ENCODE measurements at places on chromosomes 2 and 18. TPM values are rescaled to one million over a fixed set of nuclear protein-coding genes. Genes with fewer than 3 reads are reported as not detected.

GRCh38 chr2:44744961-44745892, 196.3 kb upstream of the SIX3 start:
- DNase-seq = no peak

- DNase-seq = no peak
Observed at GRCh38 chr2:210132239-210132638, 39.0 kb downstream of the KANSL1L start.

DNA sequence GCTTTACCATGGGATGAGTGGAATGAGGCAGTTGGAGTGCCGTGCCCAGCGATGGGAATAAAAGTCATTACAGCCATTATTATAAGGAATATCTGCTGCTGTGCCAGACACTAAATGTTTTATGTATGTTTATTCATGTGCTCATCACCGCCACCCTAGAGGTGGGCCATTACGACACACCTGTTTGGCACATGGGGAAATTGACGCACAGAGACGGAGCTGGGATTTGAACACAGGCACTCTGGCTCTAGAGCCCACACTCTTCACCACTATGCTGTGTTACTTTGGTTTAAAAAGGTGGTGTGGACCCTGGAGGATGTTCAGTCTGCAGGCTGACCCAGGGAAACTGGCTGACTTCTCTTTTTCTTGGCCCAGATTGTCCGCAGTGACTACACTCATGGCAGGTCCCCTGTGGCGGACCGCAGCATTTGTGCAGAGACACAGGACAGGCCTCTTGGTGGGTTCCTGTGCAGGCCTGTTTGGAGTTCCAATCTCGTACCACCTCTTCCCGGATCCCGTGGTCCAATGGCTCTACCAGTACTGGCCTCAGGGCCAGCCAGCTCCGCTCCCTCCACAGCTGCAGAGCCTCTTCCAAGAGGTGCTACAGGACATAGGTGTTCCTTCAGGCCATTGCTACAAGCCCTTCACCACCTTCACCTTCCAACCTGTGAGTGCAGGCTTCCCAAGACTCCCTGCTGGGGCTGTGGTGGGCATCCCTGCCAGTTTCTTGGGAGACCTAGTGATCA, 1.6 kb downstream of the TMEM177 start:
- DNase-seq = no peak

- DNase-seq = no peak
Observed at GRCh38 chr2:30936977-30937376, 129.7 kb upstream of the CAPN13 start.

- DNase-seq = no peak
Observed at GRCh38 chr2:178776751-178777150, 30.5 kb downstream of the TTN start.

DNA sequence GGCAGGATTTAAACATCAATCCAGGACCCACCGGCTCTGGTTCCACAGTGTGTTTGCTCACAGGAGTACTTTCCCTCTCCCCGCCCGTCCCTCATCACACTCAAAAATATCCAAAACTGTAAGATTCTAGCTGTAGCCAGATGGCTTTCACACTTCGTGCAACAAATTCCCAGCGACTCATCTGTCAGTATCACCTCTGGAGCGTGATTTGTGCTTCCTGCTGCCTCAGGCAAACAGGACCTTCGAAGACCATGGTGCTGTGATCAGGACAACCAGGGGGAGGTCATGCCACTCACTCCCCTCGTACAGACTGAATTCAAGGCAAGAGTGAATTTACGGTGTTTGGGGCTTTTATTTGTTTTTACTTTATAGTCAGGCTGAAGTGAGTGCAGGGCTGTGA, 154.5 kb upstream of the PID1 start:
- no peak for DNase-seq

- DNase-seq = peak; percentile 91
Observed at GRCh38 chr2:188292348-188293239, 920 bp downstream of the GULP1 start.

- DNase-seq = no peak
Observed at GRCh38 chr2:28129955-28130695, 239.6 kb downstream of the BABAM2 start.

DNA sequence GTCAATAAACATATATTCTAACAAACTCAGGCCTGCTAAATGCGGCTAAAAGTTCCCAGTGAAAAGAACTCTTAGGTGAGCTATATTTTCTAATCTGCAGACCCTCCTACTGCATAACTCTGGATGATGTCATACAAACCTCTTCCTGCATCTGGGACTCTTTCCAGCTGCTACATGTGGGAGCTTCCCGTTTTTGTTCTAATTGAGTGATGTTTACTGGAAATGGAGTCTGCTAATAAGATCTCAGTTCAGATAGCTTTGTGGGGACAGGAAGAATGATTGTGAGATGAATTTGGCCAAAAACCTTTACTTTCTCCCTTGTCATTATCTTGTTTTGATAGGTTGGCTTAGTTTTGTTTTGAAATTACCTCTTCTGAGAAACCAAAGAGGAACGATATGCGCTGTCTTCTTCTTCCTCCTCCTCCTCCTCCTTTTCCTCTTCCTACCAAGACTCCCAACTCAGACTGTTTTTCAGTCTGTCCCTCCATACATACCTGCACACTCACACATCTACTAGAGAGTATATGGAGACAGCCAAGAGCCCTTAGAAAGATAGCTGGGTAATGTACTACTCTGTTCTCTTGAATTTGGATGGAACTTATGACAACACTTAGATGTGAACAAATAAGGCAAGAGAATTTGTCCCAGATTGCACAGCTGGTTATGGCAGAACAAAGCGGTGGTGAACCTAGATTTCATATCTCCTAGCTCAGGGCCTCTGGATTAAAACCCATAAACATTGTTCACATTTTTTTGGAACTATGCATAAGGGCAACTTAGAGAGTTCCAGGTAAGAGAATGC, 39.8 kb upstream of the AAK1 start:
- peak; percentile 87 for DNase-seq

DNA sequence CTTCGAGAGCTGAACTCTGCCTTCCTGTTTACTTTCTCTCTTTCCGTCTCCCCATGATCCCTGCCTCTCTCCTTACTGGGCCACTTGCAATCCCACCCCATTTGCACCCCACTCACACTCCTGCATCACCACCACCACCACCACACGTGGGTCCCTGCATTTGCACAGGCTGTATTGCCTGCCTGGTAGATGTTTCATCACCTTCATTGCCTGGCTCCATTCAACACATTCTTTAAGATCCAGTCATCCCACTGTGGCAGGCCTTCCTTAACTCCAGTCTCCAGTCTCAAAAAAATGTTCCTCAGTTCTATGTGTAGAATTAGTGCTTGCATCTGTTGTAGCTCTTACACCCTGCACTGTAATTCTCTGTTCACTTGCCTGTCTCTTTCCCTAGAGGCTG, 13.9 kb downstream of the NOSTRIN start:
- peak; percentile 68 for DNase-seq

DNA sequence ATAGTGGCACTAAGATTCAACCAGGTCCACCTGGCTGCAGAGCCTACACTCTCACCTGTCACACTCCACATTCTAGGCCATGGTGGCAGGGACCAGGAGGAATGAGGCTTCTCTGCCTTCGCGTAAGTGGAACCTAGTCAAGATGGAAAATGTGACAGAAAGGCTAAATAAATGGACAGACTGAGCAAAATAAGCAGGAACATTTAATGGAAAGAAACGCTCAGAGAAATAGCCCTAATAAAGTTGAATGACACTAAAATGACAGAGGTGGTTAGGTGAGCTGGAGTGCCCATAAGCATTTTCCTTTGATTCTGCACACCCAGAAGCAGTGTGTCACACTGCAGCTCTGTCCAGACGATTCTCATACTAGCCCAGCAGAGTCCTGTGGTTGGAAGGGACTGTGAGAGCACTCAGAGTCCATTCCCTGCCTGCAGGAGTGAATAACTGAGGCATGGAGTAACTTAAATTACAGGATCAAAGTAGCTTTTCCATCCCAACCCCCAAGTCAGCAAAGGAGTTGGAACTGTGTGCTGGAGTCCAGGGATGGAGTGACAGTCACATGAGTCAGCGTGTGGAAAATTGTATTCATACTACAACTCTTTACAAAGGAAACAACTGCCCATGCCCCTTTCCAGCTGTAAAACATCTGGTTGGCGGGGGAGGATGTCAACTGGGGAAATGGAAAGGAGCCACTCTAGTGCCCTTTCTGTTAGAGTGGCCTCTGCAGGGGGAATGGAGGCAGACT, 105.4 kb upstream of the LGALSL start:
- no peak for DNase-seq

DNA sequence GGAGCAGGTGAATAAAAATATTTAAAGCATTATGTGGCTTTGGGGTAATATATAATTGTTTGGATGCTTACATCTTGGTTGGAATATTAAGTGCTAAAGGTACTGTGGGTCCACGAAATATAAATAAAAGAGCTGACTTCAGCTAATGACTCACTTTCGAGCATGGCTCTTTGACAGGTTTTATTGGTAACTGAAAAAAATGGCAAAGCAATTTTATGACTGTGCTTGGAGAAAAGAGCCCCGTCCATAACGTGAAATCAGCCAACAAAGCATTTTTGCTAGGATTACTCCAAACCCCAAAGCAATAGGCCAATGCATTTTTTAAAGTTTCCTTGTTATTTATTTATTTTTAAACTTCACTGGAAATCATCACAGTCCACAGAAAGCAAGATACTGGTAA, 397.2 kb upstream of the CDH19 start:
- no peak for DNase-seq

DNA sequence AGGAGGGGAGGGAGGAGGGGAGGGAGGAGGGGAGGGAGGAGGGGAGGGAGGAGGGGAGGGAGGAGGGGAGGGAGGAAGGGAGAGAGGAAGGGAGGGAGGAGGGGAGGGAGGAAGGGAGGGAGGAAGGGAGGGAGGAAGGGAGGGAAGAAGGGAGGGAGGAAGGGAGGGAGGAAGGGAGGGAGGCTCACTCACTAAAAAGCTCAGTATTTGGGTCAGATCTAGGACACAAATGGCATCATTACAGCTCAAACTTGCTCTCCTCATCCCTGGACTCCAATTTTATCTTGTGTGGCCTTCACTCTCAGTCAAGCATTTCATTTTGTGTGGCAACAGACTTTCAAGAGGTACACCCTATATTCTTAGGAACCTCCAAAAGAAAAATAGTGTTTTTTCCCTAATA, 435.4 kb downstream of the IRS1 start:
- DNase-seq = no peak

DNA sequence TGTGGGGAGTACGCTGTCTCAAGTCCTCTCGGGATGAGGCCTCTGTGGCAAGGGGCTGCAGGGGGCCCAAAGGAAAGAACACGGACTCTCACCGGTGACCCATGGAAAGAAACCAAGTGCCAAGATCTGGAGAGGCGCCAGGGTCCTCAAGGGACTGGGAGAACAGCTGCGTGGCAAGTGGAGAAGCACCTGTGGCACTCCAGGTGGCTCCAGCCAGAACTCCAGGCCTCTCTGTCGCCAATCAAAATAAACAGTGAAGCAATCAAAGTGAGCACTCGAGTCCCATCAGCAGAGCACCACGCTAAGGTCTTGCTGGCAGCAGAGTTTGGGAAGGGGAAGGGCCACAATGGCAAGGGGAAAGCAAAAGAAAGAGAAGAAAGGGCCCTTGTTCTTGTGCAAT, 54.7 kb downstream of the BCL2 start:
- DNase-seq = no peak

- peak; percentile 48 for DNase-seq
Observed at GRCh38 chr2:14632133-14632936, at the start of gene LRATD1. TSS of gene LRATD1 (plus strand) at chr2:14632717. CDS start at chr2:14633980, 1,263 bp downstream.

GRCh38 chr18:10169064-10169562, 255.3 kb downstream of the VAPA start:
- DNase-seq = peak; percentile 30

DNA sequence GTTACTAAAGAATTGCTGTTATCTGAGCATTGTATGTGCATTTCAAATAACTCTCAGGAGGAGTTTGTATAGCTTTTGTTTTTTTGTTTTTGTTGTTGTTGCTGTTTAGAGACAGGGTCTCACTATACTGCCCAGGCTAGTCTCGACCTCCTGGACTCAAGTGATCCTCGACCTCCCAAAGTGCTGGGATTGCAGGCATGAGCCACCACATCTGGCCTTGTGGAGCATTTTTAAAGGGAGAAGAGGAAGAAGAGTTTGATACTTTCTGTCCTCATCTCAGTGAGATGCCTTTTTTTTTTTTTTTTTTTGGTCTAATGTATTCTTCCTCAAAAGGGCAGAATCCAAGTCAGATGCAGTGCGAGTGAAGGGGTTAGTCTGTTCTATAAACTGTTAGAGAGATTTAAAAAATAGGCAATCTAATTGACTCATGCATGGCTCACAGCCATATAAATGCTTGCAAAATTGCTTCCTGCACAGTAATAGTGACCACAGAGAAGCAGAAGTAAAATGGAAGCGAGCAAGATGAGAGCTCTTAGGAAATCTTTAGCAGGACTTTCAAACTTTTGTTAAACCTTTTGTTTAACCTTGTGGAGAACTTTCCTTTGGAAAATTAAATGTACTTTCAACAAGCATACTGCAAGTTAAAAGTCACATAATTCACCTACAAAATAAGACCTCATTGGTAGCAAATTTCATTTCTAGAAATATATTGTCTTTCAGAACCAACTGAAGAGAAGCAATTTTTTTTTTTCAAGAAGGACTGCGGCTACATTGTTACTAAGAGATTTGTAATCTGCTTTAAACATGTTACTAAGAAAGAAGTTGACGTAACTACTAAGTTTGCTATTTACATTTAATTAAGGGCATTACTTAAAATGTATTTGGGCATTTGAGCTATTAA, 52.3 kb upstream of the ROCK1 start:
- peak; percentile 83 for DNase-seq

GRCh38 chr2:238988752-238989151, 140.9 kb downstream of the TWIST2 start:
- no peak for DNase-seq

- DNase-seq = no peak
Observed at GRCh38 chr2:197184959-197185586, 125.5 kb downstream of the ANKRD44 start.

DNA sequence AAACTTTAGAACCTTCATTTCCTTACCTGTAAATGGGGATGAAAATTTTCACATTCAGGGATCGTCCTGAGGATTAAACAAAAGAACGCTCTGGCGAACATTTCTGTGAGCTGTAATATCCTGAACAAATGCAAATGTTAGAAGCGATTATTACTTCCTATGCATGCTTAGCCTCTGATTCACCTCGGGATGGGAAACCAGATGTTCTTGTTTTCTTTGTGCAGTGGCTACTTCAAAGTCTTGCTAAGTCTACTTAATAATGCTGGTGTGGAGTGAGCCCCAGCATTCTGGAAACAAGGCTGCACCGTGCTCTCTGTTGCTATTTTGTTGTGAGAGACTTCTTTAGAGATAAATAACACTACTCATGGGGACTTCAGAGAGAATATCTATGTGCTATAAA, 119.1 kb upstream of the PELI1 start:
- peak; percentile 93 for DNase-seq

- no peak for DNase-seq
Observed at GRCh38 chr2:241067501-241068135, 34.5 kb downstream of the MTERF4 start.

The CHST10 gene
- total RNA-seq = 12.2 TPM

The CTAGE1 gene
- total RNA-seq = 0.43 TPM

The SCYGR2 gene
- not detected for total RNA-seq

The TMEM182 gene
- 1.3 TPM for total RNA-seq

The FN1 gene
- 3,312 TPM for total RNA-seq

The C2orf78 gene
- not detected for total RNA-seq

The VWA3B gene
- not detected for total RNA-seq

The ALK gene
- not detected for total RNA-seq
